ENCODE measurements at places on chromosomes 7 and 10.

DNA sequence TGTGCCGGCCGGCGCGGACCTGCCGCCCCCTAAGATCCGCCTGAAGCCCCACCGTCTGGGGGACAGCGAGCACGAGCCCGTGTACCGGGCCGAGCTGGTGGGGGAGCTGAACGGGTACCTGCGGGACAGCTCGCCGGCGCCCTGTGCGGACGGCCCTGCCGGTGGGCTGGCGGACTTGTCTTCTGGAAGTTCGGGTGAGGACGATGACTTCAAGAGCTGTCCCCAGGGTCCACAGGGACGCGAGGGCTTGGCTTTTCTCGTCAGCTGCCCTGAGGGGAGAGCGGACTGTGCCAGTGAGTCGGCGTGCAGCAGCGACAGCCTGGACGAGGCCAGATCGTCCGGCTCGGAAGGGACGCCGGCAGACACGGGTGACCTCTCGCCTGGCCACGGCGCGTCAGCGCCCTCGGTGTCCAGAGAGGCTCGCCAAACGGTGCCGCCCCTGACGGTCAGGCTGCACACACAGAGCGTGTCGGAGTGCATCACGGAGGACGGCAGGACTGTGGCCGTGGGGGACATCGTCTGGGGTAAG, 8.5 kb downstream of the PWWP2B start:
- no peak for DNase-seq

DNA sequence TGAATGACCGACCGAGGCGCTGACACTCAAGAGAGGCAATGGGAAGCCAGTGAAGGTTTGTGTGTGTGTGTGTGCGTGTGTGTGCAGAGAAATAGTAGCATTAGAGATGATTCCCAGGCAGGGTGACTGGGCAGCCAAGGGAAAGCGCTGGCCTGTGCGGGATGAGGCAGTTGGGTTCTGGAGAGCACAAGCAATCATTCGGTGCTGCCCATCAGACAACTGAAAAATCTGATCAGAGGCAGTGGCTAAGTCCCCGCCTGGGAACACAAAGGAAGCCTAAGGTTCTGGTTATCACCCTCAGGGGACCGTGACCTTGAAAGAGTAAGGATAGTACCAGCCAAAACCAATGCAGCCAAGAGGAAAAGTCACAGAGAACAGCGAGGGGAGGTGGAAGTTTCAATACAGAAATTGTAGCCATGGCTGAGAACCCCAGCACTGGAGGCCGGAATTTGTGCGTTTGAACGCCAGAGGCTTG, 868 bp upstream of the PDCD4 start:
- DNase-seq: no peak

- DNase-seq: no peak
Observed at GRCh38 chr10:24468281-24468751, 255.4 kb downstream of the ARHGAP21 start.

DNA sequence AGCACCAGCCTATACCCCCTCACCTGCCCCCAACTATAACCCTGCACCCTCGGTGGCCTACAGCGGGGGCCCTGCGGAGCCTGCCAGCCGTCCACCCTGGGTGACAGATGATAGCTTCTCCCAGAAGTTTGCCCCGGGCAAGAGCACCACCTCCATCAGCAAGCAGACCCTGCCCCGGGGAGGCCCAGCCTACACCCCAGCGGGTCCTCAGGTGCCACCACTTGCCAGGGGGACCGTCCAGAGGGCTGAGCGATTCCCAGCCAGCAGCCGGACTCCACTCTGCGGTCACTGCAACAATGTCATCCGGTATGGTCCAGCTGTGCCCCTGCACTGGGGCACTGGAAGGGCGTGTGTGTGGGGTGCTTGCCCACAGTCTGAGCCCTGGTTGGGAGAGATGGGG, 40.0 kb upstream of the BMPR1A start:
- no peak for DNase-seq

DNA sequence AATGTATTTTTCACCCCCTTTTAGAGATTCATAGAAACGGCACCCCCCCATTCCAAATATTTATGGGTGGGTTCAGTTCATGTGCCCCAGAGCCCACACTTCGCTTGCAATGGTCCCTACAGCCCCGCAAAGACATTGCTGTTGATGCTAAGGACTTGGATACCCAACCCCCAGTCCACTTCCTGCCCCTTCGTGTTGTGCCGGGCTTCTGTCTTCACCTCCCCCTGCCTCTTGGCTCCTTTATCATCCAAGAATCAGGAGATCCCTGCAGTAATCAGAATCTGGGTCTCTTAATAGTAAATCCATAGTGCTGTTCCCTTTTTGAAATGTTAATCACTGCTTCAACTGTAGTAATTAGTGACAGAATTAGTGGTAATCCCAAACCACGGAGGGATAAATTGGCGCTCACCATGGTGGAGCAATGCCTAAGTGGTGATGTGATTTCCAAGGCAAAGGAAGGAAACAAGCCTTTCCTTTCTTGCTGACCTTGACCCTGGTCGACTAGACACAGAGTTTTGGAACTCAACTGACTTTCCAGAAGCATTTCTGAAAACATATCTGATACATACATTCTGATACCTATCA, 67.7 kb downstream of the HK1 start:
- no peak for DNase-seq

DNA sequence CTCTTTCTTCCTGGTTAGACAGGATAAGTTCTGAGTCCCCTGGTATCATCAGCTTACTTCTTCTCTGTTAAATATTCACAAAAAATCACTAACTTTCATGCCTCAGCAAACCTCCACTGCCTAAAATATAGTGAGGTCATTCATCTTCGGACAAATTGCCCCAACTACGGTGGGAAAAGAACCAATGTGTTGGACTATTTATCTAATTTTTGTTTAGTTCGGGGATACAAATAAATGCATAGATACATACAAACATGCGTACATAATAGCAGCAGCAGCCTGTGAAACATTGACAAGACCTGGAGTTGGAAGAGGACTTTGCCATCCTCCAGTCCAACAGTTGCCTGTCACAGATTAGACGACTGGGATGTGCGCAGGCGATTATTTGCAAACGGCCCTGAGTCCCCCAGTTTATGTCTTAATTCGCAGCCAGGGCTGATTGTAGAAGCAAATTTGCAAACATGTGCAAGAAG, 51.5 kb downstream of the EGFR start:
- DNase-seq: no peak

DNA sequence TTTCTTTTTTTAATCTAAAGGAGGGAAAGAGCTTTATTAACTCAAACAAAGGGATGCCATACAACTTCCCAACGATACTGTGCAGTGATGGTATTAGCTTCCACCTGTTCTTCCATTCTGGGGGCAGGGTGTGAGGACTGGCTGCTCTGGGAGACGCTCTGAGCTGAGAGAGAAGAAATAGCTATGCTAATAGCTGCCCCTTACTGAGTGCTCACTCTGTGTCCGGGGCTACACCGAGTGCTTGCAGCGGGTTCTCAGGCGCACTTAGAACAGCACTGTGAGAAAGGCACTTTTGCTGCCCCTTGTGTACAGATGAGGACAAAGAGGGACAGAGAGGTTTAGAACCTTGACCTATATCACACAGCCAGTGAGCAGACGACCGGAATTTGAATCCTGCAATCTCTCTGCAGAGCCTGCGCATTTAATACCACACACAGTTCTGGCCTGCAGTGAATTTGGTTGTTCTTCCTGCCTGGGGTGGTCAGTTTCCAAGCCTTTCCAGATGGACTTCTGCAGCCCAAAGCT, 142.2 kb downstream of the PLPP4 start:
- DNase-seq: no peak
